ENCODE measurements at places on chromosomes 4 and X.
A peak's percentile ranks its signal among the peaks of the same experiment; 100 is the strongest.

DNA sequence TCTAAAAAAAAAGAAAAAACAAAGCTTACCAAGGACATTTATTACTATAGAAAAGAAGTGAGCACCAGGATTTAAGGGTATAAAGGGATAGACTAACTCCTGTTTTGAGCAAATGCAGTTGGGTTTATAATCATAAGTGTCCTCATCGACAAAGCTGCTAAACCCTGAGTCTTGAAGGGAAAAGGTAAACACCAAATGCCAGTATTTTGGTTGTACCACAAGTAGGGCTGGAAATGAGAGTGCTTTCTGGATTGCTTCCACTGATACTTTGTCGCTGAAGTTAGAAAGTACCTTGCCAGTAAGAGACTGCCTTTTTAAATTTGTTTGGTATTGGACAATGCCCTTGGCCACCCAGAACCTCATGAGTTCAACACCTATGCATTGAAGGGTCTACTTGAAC is 53.7 kb downstream of the WDFY3 start:
- H3K4me1 ChIP-seq = no peaks in the 10 kb centered on the region
- no peak for DNase-seq
- no peaks in the 10 kb centered on the region for H3K27me3 ChIP-seq
- no peak overlapping the region for H3K4me3 ChIP-seq
- H3K27ac ChIP-seq = no peak overlapping the region
- no peaks in the 10 kb centered on the region for H3K36me3 ChIP-seq

GRCh38 chr4:189771696-189772361 is 168.8 kb upstream of the FRG1 start:
- no peaks in the 10 kb centered on the region for H3K36me3 ChIP-seq
- no peak for DNase-seq
- H3K4me1 ChIP-seq = no peaks in the 10 kb centered on the region
- no peak overlapping the region for H3K27ac ChIP-seq

DNA sequence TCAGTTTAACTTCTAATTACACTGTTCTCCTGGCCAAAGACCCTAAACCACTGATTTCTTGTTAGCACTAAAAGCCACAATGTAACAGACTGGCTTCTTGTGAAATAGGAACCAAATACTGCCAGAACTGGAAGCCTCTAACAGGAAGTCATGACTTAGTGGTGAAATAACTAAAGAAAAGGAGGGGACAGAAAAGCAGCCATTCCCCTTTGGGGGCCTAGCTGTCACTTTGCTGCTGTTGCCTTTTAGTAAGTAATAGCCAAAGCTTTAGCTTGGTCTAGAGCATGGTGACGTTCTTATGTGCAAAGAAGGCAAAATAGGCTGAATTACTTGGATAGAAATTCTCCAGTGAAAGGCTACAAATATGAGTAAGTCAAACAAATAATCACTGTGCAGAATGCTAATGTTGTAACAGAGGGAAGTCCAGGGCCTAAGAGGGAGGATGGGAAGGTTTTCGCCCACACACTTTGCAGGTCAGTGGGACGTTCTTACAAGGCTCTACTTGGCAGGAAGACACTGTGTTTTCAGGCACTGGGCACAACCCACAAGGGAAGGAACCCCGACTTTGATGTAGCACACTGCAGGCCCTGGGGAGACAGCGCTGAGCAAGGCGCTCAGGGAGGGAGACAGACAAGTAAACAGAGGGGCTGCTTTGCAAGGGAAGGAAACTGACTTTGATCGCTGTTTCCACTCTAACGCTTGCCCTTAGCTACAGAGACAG is 16.7 kb downstream of the GAB3 start:
- H3K36me3 ChIP-seq = peaks cover 7% of the 10 kb centered on the region
- peak overlapping the region; percentile 50 for H3K4me3 ChIP-seq
- H3K27ac ChIP-seq = peak overlapping the region; percentile 96
- DNase-seq = peak; percentile 16
- peaks cover 87% of the 10 kb centered on the region for H3K4me1 ChIP-seq
- H3K27me3 ChIP-seq = no peaks in the 10 kb centered on the region

DNA sequence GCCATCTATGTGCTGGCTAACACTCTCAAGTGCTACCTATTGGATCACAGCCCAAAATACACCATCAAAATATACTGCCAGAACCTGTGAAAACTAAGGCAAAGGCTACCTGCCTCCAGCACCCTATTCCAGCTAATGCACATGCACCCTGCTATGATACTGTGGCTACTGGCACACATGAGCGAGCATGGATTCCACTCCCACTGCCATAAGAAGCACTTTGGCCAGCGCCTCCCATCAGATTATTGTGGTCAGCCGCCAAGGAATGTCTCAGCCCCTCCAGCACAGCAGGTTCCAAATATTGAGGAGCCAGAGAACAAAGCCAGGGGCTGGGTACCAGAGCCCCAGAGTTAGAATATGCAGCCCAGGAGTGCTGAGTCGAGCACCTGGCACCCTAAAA is 32.5 kb upstream of the TMPRSS11F start:
- DNase-seq = no peak
- no peak overlapping the region for H3K4me3 ChIP-seq
- H3K27ac ChIP-seq = no peak overlapping the region
- H3K27me3 ChIP-seq = peaks cover 13% of the 10 kb centered on the region
- no peaks in the 10 kb centered on the region for H3K4me1 ChIP-seq

GRCh38 chrX:139647597-139647996 is 60.4 kb downstream of the MCF2 start:
- peaks cover 2% of the 10 kb centered on the region for H3K36me3 ChIP-seq
- H3K27me3 ChIP-seq = no peaks in the 10 kb centered on the region
- H3K4me3 ChIP-seq = no peak overlapping the region
- no peak overlapping the region for H3K27ac ChIP-seq
- no peak for DNase-seq

DNA sequence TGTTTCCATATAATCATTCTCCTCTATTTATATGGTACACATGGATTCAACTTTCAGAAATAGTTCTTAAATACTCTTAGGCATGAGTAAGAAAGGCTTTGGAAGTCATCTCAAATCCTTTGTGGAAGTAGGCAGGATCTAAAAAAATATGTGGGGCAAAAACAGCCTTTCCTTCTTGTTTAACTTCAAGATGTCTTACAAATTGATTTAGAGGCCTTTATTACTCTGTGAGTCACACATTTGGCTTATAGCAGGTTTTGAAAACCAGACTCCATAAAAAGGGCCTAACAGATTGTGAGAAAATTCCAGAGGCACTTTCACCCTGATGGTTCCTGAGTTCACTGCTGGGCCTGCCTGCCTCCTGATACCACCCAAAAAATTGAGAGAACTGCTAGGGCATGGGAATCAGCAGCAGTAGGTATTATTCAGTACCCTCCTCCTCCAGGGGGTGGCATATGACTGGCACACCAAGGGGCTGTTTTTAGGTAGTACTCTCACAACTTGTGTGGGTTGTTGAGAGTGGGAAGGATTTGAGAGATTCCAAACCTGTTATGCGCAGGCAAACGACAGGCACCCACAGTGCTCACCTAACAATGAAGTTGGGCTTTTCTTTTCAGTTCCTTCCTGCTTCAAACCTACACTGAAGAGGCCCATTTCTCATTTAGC is 162.7 kb upstream of the MBNL3 start:
- H3K36me3 ChIP-seq = no peaks in the 10 kb centered on the region
- no peak overlapping the region for H3K4me3 ChIP-seq
- no peaks in the 10 kb centered on the region for H3K4me1 ChIP-seq
- no peak for DNase-seq
- no peaks in the 10 kb centered on the region for H3K27me3 ChIP-seq

DNA sequence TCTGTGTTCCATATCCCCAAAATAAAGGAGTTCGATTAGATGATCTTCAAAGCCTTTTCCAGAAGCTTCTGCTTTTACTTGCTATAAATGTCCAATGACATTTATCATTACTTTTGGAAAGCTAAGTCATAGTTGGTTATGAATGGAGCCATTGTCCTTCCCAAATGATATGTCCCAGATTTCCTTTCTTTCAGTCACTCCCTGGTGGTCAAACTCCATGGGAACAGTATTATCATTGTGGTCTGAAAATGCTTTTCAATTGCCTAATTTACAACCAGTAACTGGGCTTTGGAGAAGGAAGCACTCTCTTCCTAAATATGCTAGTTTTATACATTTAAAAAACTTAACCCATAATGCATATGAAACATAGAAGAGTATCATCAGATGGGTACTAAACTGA is 571.5 kb upstream of the AMOT start:
- H3K27ac ChIP-seq = no peak overlapping the region
- H3K4me3 ChIP-seq = no peak overlapping the region
- H3K27me3 ChIP-seq = no peaks in the 10 kb centered on the region
- no peak for DNase-seq
- no peaks in the 10 kb centered on the region for H3K36me3 ChIP-seq

DNA sequence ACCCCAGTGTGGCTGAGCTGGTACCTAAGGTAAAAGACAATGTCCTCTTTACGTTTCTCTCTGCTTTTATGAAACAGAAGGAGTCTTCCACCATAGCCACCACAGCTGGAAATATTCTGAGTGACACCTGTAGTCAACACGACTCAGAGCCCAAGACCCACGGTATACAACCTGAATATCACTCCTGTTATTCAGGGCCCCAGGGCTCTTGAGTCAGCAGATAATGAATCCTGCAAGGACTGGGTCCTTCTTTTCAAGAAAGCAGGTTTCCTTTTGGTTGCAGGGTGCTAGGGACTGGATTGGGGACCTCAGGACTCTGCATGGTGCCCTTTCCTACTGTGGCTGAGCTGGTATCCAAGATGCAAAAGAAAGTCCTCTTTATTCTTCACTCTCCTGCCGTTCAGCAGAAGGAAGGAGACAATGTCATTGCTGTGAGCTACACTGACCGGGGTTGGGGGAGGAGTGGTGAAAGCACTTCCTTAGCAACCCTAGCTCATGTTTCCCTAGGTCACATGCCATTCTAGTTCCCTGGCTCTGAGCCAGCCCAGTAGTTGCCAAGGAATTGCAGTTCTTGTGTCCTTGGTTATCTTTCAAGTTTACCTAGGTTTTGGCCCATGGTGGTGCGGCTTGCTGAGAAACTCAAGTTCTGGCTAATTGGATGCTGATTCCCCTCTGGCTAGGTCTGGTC is 23.7 kb upstream of the UNC5C start:
- no peak for DNase-seq
- no peaks in the 10 kb centered on the region for H3K4me1 ChIP-seq
- no peaks in the 10 kb centered on the region for H3K36me3 ChIP-seq
- no peak overlapping the region for H3K27ac ChIP-seq
- H3K27me3 ChIP-seq = peaks cover 6% of the 10 kb centered on the region

- H3K27ac ChIP-seq = peak overlapping the region; percentile 100
- H3K4me3 ChIP-seq = peak overlapping the region; percentile 100
- peaks cover 35% of the 10 kb centered on the region for H3K4me1 ChIP-seq
- DNase-seq = peak; percentile 64
These were observed 851 bp downstream of the POLR2B start for GRCh38 chr4:56979421-56980072.

- H3K27ac ChIP-seq = no peak overlapping the region
- no peaks in the 10 kb centered on the region for H3K4me1 ChIP-seq
- no peaks in the 10 kb centered on the region for H3K36me3 ChIP-seq
- H3K4me3 ChIP-seq = no peak overlapping the region
- DNase-seq = no peak
These were observed 11.0 kb upstream of the FGG start for GRCh38 chr4:154623436-154623835.

DNA sequence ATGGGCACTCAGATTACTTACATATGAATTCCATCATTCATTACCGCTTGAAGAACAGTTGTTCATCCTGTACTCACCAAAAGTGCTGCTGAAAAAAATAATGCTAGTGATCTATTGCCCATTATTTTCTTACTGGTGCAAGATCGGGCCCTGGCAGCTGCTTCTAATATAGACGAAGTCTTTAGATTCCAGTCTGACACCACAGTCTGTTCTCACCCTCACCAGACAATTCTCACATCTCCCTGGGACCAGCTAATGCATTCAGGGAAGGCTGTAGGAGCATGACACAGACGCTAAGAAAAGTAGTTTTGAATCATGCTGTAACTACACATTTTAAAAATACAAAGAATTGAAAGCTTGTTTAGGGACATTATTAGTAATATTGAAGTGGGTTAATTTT is 13.8 kb downstream of the GEMIN8 start:
- peaks cover 15% of the 10 kb centered on the region for H3K4me1 ChIP-seq
- no peaks in the 10 kb centered on the region for H3K27me3 ChIP-seq
- H3K27ac ChIP-seq = peak overlapping the region; percentile 25
- peaks cover 14% of the 10 kb centered on the region for H3K36me3 ChIP-seq
- no peak for DNase-seq

DNA sequence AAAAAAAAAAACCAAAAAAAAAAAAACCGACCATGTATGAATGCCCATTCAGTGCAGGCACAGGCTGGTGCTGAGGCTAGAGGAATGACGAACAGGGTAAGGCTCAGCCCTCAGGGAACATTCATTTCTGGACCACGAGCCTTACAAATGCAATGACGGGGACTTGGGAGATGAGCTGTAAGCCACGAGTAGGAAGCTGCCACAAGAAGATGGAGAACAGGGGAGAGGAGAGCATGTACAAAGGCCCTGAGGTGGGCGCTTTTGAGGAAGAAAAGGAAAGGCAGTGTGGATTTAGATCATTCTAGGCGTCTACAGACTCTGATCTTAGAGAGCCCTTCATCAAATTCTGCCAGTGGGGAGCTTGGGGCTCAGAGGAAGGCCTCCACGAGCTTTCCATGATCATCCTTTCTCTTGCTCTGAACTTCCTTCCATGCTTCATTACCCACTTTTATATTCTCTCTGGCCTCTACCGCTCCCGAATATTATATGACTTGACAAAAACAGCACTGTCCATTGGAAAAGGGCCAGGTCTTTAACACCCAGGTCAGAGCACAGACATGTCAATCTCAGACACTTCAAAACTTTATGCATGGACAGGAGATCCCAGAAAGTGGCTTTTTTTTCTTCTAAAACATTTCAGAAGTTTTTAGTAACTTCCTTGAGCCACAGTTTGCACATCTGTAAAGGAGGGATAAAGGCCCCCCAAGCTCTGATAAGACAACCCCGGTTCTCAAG is 3.3 kb upstream of the ZNF518B start:
- no peak for DNase-seq
- peaks cover 15% of the 10 kb centered on the region for H3K4me1 ChIP-seq
- H3K4me3 ChIP-seq = peak overlapping the region; percentile 57
- H3K27ac ChIP-seq = no peak overlapping the region

- no peak for DNase-seq
- H3K36me3 ChIP-seq = no peaks in the 10 kb centered on the region
- H3K27ac ChIP-seq = no peak overlapping the region
- peaks cover 6% of the 10 kb centered on the region for H3K27me3 ChIP-seq
These were observed 1.5 kb upstream of the IL21 start for GRCh38 chr4:122622400-122622799.

DNA sequence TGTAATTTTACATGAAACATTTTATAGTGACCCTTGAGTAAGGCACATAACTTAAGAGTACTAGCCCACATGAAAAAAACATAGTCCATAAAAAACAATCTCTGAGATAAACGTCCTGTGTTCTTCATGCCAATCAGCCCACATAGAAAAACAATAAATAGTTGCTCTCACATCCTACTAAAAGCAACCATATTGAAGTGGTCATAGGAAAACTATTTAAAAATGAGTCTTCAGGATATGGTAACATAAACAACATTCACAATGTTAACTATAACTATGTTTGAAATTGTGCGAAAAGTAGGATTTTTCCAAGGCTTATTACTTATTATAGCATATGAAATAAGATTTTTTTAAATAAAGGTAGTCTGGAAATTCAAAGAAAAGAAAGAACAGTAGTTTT is 77.1 kb upstream of the EPHA5 start:
- no peaks in the 10 kb centered on the region for H3K4me1 ChIP-seq
- no peak overlapping the region for H3K27ac ChIP-seq
- DNase-seq = no peak
- no peaks in the 10 kb centered on the region for H3K36me3 ChIP-seq
- H3K4me3 ChIP-seq = no peak overlapping the region

- no peak for DNase-seq
- H3K27ac ChIP-seq = no peak overlapping the region
- H3K4me3 ChIP-seq = no peak overlapping the region
These were observed 211.9 kb downstream of the DCAF12L2 start for GRCh38 chrX:125954236-125954635.

Measured in activated naive CD8-positive, alpha-beta T cell treated with anti-CD3 and anti-CD28 coated beads for 36 hours (primary cell).